Aorta (tissue), 5 donors: ENCODE measurements at places on chromosomes 5 and 9. TPM values are rescaled to one million over a fixed set of nuclear protein-coding genes. Genes with fewer than 3 reads are reported as not detected.

DNA sequence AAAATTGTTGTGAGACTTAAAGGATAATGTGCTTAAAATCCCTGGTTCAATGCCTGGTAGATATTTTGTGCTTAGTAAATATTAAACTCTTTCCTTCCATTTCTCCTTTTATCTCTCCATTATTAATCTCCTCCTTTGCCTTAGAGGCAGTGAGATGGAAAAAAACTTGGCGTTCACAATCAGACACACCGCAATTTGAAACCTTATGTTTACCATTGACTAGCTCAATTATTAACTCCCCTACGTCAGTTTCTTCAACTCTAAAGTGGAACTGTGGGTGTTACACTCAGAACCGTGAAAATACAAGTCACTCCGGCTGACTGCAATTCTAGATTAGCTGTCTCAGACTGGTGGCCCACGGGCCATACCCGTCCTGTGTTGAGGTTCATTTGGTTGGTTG is 327.2 kb downstream of the DEPDC1B start:
- no peaks in the 10 kb centered on the region for H3K4me1 ChIP-seq
- H3K36me3 ChIP-seq = no peaks in the 10 kb centered on the region
- H3K4me3 ChIP-seq = no peak overlapping the region
- H3K27me3 ChIP-seq = no peaks in the 10 kb centered on the region
- H3K27ac ChIP-seq = no peak overlapping the region
- DNase-seq = no peak

DNA sequence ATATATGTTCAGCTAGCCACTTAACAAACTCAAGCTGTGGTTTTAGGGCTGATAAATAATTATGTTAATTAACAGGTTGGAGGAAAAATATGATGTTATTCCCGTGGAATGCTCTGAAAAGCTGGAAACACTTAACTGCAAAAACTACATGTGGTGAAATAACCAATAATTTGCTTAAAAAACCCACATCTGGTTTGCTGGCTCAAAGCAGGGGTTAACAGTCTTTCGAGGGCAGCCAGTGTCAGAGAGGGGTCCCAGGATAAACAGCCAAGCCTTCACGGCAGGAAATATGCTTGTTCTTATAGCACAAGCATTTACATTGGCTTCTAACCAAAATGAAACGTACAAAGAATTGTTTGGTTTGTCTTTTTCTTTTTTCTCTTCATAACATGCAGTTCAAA is 254.0 kb upstream of the GAS1 start:
- H3K36me3 ChIP-seq = no peaks in the 10 kb centered on the region
- H3K4me1 ChIP-seq = peaks cover 3% of the 10 kb centered on the region
- no peak overlapping the region for H3K27ac ChIP-seq

GRCh38 chr9:77601476-77602099 is 46.5 kb downstream of the GNA14 start:
- no peaks in the 10 kb centered on the region for H3K4me1 ChIP-seq
- H3K36me3 ChIP-seq = no peaks in the 10 kb centered on the region
- DNase-seq = no peak
- no peak overlapping the region for H3K27ac ChIP-seq

DNA sequence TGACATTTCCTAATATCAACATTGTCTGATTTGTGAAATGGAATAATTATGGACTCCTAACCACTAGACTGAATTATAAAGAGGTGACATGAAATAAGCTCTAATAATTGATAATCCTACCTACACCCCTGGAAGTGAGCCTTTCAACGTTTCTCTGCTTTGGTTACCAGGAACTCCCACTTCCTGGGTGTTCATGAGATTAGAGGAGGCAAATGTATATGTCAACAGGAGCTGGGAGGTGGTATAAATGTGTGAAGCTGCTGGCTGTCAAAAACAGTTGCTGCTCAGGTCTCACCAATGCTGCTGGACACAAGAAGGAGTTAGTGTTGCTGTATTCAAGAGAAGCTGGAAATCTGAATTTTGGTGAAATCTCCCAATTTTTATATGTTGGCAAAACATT is 96.8 kb downstream of the CAMK4 start:
- H3K4me1 ChIP-seq = no peaks in the 10 kb centered on the region
- no peaks in the 10 kb centered on the region for H3K27me3 ChIP-seq
- no peak overlapping the region for H3K4me3 ChIP-seq
- no peaks in the 10 kb centered on the region for H3K36me3 ChIP-seq
- DNase-seq = no peak

- no peaks in the 10 kb centered on the region for H3K4me1 ChIP-seq
- no peaks in the 10 kb centered on the region for H3K27me3 ChIP-seq
- no peak for DNase-seq
- H3K4me3 ChIP-seq = no peak overlapping the region
- H3K36me3 ChIP-seq = no peaks in the 10 kb centered on the region
- no peak overlapping the region for H3K27ac ChIP-seq
Measured at GRCh38 chr5:126846744-126847455, 70.0 kb downstream of the LMNB1 start.

The LRRC70 gene
- 13.1 TPM for total RNA-seq

The FYB1 gene
- total RNA-seq = 45.8 TPM

The GIN1 gene
- 9.2 TPM for total RNA-seq

The CSF1R gene
- total RNA-seq = 125 TPM

The ZNF484 gene
- 11.6 TPM for total RNA-seq
